AG20443 (cell line): ENCODE measurements at places on chromosomes 16 and 17.

- DNase-seq: no peak
Measured at GRCh38 chr17:27442702-27443101, 13.5 kb upstream of the KSR1 start.

- no peak for DNase-seq
Measured at GRCh38 chr17:76179496-76180467, 38.7 kb upstream of the FOXJ1 start.

- DNase-seq: no peak
Measured at GRCh38 chr17:54347495-54347894, 524.8 kb downstream of the KIF2B start.

DNA sequence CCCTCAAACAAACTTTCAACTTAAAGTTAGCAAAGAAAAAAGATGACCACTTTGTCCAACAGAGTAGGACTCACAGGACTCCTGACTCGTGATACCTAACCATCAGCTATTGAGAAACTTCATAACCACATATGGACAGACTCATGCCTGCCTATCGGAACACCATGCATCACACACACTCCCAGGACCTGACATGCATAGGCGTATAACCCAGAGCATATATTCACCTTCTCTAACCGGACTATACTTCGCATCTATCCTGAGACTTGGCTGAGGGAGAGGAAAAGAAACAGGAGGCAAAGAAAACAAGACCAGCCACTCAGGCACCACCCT lies 2.2 kb downstream of the PIP4K2B start:
- no peak for DNase-seq

DNA sequence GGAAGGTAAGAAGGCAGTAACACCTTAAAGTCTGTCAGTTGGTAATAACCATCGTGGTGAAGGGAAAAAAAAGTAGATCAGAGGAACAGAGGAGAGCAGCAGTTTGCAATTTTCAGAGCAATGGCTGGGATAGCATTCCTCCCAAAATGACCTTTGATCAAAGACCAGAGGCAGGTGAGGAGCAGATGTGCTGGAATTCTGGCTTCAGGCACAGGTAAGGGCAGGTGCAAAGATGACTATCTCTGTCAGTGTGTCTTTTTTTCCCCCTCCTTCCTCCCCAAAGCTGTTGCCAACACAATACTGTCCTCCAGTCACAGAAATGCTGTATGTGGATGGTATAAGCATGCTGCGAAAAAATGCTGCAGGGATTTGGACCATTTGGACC lies 166.7 kb downstream of the XYLT1 start:
- no peak for DNase-seq

- DNase-seq: no peak
Measured at GRCh38 chr16:7601100-7601499, 268.5 kb downstream of the RBFOX1 start.

GRCh38 chr16:68247400-68247799 lies 2.2 kb downstream of the PLA2G15 start:
- no peak for DNase-seq

DNA sequence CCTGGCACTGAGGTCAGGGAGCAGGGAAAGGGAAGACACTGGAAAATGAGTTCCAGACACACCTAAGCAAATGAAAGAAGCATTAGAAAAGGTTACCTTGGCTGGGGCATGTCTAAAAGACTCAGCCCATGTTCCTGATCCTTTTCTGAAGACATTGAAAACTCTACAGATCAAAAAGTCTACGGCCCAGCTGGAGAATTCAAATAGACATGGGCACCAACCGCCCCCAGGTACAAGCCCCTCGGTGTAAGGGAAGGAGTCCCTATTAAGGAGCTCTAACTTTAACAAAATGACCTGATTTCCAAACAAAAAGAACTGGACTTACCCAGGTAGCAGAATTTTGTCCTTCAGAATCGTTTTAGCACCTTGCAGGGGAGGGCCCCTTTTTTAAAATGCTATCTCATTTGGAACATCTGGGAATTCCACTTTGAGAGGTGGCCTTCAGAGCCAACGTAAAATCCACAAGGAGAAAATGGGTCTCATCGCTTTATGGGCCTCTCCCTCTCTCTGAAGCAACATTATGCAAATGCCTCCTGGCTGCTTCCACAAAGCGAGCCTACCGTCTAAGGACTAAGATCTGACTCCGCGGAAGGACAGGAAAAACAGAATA lies 43.6 kb upstream of the RBFOX3 start:
- DNase-seq: no peak

DNA sequence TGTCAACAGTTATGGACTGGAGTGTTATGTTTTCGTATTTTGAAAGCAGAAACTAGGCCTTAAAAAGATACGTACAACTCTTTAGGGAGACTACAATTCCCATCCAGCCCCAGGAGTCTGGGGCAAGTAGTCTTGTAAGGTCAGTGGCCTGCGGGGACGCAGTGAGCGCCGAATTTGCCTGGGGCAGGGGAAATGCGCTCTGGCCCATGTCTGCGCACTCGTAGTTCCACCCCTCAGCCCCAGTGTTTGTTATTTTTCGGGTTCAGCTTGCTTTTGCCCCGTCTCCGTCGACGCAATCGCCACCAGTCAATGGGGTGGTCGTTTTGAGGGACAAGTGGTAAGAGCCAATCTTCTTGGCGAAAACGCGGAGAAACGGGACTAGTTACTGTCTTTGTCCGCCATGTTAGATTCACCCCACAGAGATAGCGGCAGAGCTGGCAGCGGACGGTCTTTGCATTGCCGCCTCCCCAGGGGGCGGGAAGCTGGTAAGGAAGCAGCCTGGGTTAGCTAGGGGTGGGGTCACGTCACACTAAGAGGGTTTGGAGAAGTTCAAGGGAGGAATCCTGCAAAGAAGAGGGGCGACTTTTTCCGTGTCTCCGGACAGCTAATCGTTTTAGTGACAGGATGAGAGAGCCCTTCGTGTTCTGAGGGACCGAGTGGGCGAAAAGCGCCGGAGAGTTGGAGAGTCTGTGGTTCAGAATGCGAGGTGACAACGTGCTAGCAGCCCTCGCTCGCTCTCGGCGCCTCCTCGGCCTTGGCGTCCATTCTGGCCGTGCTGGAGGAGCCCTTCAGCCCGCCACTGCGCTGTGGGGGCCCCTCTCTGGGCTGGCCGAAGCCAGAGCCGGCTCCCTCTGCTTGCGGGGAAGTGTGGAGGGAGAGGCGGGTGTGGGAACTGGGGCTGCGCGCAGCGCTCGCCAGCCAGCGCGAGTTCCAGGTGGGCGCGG lies 1.1 kb upstream of the BRCA1 start:
- no peak for DNase-seq

DNA sequence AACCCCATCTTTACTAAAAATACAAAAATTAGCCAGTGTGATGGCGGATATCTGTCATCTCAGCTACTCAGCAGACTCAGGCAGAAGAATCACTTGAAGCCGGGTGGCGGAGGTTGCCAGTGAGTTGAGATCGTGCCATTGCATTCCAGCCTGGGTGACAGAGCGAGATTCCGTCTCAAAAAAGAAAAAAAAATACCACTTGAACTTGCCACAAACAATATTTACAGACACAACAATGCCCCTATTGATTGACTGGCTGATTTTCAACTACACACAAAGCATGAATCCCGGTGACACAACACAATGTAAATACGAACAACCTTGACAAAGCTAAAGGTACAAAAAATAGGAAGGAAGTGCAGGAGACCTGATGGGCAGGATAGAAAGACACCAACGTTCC lies 49.3 kb downstream of the NXN start:
- no peak for DNase-seq

DNA sequence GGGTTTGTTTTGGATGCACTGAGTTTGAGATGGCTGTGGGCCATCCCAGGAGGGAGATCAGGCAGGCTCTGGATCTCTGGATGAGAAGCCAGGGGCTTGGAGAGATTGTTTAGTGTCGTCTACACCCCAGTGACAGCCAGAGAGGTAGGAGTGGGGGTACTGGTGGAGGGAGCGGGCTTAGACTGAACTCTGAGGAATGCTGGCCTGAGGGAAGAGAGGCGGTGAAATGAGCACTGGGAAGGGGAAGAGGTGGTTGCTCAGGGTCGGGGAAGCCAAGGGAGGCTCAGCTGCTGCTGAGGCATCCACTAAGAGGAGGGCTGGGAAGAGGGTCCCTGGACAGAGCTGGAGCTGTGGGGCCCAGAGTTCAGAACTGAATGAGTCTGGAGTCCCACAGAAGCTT lies 23.6 kb downstream of the CACNA1G start:
- no peak for DNase-seq

DNA sequence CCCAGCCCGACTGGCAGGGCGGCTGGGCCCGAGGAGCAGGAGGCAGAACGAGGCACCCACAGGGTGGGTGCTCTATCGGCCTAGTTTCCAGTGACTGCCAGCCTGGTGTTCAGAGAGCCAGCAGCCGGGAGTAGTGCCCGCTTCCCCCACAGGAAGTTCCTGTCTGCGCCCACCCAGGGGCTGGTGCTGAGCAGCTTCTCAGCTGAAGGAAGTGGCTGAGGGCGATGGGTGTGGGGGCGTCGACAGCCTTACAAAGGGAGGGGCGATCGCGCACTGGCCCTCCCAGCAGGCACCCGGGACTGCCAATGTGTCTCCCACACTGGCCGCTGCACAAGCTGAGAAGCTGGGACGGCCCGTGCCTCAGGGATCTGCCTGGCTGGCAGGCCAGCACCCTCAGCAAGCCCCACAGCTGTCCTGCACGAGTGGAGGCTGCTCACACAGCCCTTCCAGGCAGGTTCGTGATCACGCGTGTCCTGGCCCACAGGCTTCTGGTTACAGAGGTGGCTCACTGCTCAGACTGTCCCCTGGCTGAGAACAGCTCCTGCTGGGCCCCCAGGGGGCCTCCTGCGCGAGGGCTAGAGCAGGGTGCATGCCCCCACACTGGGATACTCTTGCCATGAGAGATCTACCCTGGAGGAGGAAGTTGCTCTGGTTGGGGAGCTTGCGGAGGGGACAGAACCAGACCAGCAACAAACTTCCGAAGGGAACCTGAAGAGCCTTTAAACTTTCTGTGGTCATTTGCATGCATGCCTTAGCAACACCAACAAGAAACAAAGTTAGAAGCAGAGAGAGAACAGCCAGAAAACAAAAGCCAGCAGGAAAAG lies 2.5 kb downstream of the RNF166 start:
- no peak for DNase-seq

DNA sequence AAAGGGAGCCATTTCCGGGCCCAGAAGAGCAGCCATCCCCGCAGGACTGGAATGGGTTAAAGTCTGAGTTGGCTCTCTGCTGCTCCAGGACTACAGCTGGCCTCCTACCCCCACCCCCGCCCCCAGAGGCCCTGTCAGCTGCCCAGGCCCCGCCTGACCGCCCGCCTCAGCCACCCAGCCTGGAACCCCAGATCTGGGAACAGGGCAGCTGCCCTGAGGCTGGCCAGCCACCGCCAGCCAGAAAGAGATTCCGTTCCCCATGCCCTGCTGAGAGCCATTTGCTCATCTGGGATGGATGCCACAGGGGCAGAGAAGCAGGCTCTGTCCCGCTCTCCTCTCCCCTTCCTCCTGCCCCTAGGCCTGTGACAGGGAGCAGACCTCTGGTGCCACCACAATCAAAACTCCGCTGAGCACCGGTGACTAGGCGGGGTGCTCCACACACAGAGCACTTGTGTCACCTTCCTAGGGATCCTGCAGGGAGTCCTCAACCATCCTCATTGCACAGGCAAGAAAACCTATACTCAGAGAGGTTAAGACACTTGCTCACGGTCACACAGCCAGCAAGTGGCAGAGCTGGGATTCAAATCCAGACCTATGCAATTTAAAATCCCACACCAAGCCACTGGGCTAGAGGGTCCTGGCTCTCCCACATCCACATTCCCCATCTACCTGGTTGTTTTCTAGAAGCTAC lies 44.1 kb downstream of the ZNF423 start:
- no peak for DNase-seq

DNA sequence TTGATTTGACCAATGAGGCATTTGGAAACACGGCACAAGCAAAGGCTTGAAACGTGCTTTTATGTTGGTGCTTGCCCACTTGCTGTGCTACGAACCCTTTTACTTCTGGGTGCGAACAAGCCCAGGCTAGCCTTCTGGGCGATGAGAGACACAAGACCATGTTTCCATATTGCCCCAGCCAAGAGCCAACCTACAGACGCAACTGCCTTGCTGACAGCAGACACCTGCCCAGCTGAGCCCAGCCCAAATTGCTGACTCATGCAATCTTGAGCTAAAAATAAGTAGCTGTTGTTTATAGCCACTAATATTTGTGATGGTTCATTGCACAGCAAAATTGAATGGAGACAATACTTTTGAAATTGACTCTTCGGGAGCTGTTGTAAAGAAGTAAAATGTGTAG lies 464.5 kb downstream of the WWOX start:
- no peak for DNase-seq

DNA sequence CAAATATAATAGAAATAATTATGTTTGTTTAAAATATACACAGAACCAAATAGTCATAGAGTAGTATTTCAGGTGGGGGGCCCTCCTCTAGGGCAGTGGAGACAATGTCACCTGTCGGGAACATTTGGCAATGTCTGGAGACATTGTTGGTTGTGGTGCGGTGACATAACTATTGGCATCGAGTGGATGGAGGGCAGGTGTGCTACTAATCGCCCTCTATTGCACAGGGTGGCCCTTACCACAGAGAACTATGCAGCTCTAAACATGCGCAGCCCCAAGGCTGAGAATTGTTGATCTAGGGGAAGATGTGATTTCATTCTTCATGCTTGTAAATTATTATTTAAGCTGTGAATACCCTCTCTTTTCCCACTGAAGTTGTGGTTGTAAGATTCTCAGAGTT lies 594.0 kb downstream of the WWOX start:
- no peak for DNase-seq

- no peak for DNase-seq
Measured at GRCh38 chr17:57888311-57889216, 38.7 kb upstream of the MRPS23 start.

DNA sequence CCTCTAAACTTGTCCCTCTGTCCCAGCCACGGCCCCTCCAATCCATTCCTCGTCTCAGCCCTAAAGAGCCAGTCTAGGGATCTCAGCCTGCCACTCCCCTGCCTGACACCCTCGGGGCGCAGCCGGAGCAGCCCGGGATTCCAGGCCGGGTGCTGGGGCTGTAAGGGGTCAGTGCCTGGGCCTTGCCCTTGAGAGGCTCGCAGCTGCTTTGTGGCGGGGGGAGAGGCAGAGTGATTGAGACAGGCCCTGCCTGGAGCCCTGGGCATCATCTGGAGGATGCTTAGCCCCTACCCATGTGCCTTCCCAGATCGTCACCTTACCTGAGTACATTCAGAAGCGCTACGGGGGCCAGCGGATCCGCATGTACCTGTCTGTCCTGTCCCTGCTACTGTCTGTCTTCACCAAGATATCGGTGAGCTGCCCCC lies 8.3 kb downstream of the SLC5A10 start:
- no peak for DNase-seq

- no peak for DNase-seq
Measured at GRCh38 chr17:27076814-27077213, 217.1 kb upstream of the WSB1 start.

DNA sequence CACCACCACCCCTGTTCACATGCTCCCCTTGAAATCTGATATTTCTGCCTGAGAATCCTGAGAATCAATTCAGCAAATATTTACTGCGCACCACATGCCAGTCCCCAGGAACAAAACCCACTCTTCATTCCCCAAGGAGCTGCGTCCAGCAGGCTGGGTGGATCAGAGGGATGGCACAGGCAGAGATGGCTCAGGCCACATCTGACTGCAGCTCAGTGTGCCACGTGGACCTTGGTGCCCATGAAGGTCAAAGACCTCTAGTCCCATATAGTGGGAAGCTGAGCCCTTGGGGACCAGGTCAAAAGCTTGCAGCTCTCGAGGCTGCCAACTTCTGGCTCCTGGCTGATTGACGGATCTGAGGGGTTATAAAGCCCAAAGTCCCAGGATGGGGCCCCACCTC lies 31.8 kb downstream of the CD300LF start:
- no peak for DNase-seq

GRCh38 chr17:5238333-5238732 lies 3.7 kb upstream of the SCIMP start:
- no peak for DNase-seq

- DNase-seq: peak; percentile 65
Measured at GRCh38 chr16:66058172-66058691, 308.3 kb upstream of the CDH5 start.
